Activated CD4-positive, alpha-beta T cell treated with anti-CD3 and anti-CD28 coated beads for 36 hours (primary cell): ENCODE measurements at places on chromosomes 5 and 9. TPM values are rescaled to one million over a fixed set of nuclear protein-coding genes. Genes with fewer than 3 reads are reported as not detected.

GRCh38 chr9:120569556-120569955 lies 10.4 kb downstream of the CDK5RAP2 start:
- H3K27me3 ChIP-seq, result no peaks in the 10 kb centered on the region
- peaks cover 10% of the 10 kb centered on the region for H3K4me1 ChIP-seq
- H3K36me3 ChIP-seq, result peaks cover 44% of the 10 kb centered on the region
- H3K4me3 ChIP-seq, result no peak overlapping the region
- DNase-seq, result no peak
- no peak overlapping the region for H3K27ac ChIP-seq

- no peak for DNase-seq
- no peaks in the 10 kb centered on the region for H3K36me3 ChIP-seq
- H3K4me3 ChIP-seq, result no peak overlapping the region
- no peak overlapping the region for H3K27ac ChIP-seq
Observed at GRCh38 chr9:22238809-22239684, 207.6 kb upstream of the DMRTA1 start.

- H3K36me3 ChIP-seq, result peaks cover 2% of the 10 kb centered on the region
- peaks cover 83% of the 10 kb centered on the region for H3K4me1 ChIP-seq
Observed at GRCh38 chr9:125631391-125632085, 75.5 kb downstream of the MAPKAP1 start.

DNA sequence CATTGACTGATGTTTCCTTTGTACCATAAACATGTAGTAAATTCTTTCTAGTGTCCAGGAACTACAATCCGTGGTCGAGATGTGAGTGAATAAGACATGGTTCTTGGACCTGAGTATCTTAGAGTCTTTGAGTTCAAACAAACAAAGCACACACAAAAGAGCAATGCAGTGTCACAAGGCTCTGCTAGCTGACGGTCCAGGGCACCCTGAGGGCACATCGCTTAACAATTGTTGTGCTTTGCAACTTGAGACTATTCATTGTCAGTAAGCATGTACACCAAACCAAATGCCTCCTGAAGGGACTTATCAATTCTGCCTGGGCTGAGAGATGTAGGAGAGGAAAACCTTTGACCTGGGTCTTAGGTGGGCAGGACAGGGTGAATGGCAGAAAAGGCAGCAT lies 84.8 kb downstream of the CAMK4 start:
- H3K27me3 ChIP-seq, result no peaks in the 10 kb centered on the region
- peaks cover 51% of the 10 kb centered on the region for H3K4me1 ChIP-seq
- H3K4me3 ChIP-seq, result no peak overlapping the region
- H3K36me3 ChIP-seq, result peaks cover 2% of the 10 kb centered on the region
- DNase-seq, result no peak

DNA sequence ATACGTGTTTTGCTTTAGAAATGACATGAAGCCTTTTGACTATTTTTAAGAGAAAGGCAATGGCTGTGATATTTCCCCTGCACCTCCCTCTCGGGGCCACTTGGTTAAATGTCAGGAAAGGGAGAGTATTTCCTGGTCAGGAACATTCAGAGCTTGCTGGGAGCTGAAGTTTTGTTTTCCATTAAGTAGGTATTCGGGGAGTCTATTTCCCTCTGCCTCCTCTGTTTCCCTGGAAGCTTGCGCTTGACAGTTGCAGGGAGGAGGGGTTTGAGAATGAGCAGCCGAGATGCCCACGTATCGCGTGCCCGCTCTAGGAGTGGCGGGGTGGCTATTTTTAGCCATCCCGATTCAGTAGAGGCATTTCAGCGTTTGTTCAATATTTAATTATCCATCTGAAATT lies 6.7 kb downstream of the DAB2IP start:
- H3K36me3 ChIP-seq, result no peaks in the 10 kb centered on the region
- no peak overlapping the region for H3K4me3 ChIP-seq
- peaks cover 24% of the 10 kb centered on the region for H3K27me3 ChIP-seq
- no peak for DNase-seq

ZNF483 gene
- total RNA-seq, result 2.5 TPM

GRCh38 chr5:31329715-31330114 lies 136.2 kb downstream of the CDH6 start:
- peaks cover 2% of the 10 kb centered on the region for H3K27me3 ChIP-seq
- no peaks in the 10 kb centered on the region for H3K36me3 ChIP-seq
- H3K4me1 ChIP-seq, result no peaks in the 10 kb centered on the region
- H3K27ac ChIP-seq, result no peak overlapping the region
- H3K4me3 ChIP-seq, result no peak overlapping the region
- DNase-seq, result no peak

- H3K27me3 ChIP-seq, result no peaks in the 10 kb centered on the region
- no peaks in the 10 kb centered on the region for H3K36me3 ChIP-seq
- H3K4me3 ChIP-seq, result no peak overlapping the region
- DNase-seq, result no peak
Observed at GRCh38 chr5:165015547-165015946, 1510.1 kb downstream of the MAT2B start.

DNA sequence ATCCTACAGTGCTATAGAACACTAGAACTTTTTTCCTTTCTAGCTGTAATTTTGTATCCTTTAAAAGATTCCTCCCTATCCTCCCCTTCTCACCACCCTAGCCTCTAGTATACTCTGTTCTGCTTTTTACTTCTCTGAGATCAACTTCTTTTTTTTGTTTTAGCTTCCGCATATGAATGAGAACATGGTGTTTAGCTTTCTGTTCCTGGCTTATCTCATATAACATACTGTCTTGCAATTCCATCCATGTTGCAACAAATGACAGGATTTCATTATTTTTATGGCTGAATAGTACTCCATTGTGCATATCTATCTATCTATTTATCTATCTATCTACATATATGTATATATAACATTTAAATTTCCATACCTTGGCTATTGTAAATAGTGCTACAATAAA lies 126.0 kb upstream of the MAN2A1 start:
- H3K4me3 ChIP-seq, result no peak overlapping the region
- DNase-seq, result no peak

GRCh38 chr9:93236541-93237206 lies 52.7 kb downstream of the WNK2 start:
- no peak overlapping the region for H3K4me3 ChIP-seq
- no peak overlapping the region for H3K27ac ChIP-seq
- no peak for DNase-seq
- peaks cover 6% of the 10 kb centered on the region for H3K4me1 ChIP-seq
- H3K36me3 ChIP-seq, result no peaks in the 10 kb centered on the region

ENG gene
- 15.2 TPM for total RNA-seq

GRCh38 chr9:136820971-136821825 lies 13.4 kb downstream of the RABL6 start:
- DNase-seq, result no peak
- H3K36me3 ChIP-seq, result peaks cover 24% of the 10 kb centered on the region
- no peak overlapping the region for H3K27ac ChIP-seq
- peaks cover 12% of the 10 kb centered on the region for H3K4me1 ChIP-seq
- H3K27me3 ChIP-seq, result no peaks in the 10 kb centered on the region
- no peak overlapping the region for H3K4me3 ChIP-seq

- H3K4me3 ChIP-seq, result no peak overlapping the region
- peaks cover 8% of the 10 kb centered on the region for H3K4me1 ChIP-seq
- no peaks in the 10 kb centered on the region for H3K27me3 ChIP-seq
Observed at GRCh38 chr9:89661391-89661949, 56.7 kb downstream of the GADD45G start.

POU5F2 gene
- 0.40 TPM for total RNA-seq

GRCh38 chr5:68999181-68999580 lies 94.6 kb upstream of the SLC30A5 start:
- peaks cover 6% of the 10 kb centered on the region for H3K27me3 ChIP-seq
